ACHN (cell line): ENCODE measurements at places on chromosomes 7 and 10.

DNA sequence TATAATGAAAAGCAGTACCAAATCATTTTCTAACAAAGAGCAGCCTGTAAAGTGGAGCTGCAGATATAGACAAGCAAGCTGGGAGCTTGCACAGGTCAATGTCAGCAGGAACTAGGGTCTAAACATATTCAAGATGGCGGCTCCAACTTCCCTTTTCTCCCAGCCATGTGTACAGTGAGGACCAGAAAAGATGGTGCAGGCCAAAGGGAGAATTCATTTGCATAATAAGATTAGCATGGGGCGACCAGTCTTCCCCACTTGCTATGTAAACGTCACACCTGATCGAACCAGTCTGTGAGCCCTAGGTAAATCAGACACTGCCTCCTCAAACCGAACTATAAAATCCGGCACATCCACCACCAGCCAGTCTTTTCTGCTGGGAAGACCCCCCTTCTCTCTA lies 4.4 kb upstream of the RAPGEF5 start:
- no peak for DNase-seq

GRCh38 chr7:73387908-73388414 lies 45.6 kb upstream of the FZD9 start:
- no peak for DNase-seq

DNA sequence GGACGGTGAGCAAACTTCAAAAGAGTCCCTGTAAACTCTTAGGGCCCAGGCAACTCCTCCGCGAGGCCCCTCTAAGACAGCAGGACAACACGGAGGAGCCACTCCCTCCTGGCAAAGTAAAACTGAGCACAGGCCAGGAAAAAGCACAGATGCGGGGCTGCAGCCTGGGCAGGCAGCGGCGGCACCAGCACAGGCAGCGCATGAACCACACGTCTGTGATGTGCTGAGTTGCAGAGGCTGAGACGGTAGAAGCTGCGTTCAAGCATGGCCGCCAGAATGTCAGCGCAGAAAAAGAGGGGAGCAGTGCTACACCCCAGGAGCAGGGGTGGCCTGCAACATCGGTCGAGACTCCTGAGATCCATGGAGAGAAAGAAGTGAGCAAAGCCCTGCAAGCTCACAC lies 46.1 kb upstream of the STK17A start:
- no peak for DNase-seq

GRCh38 chr7:112238330-112238729 lies 31.8 kb downstream of the ZNF277 start:
- no peak for DNase-seq

DNA sequence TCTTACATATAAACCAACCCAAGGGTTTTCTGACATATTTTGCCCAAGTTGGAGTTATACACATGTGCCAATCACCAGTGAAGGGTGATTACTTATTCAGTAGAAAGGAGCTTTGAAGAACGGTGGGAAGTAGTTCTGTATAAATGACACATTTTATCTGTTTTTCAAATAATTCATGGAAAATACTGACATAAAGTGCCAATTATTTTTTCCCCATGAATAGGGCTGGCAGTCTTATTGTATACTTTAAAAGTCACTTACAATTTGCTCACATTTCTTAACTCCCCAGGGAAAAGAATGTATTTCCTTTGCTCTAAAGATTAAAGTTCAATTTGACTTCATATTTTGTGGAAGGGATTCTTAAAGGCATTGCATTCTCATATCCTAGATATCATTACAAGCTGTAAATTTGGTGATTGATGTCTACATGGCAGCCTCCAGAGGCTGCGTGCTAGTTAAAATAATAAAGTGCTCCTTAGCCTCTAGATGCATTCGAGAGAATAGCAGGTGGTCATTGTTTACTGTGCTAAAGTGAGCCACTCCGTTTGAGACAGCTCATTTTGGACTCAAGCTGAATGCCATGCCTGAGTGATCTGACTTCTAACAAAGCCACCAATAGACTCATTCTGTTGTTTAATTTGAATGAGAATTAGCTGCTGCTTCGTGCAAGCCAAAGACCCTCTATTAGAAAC lies 148.8 kb upstream of the NRP1 start:
- DNase-seq, result no peak
